ENCODE measurements at places on chromosomes 4 and X.

GRCh38 chr4:1362521-1362920 lies 15.5 kb downstream of the UVSSA start:
- DNase-seq, result no peak

DNA sequence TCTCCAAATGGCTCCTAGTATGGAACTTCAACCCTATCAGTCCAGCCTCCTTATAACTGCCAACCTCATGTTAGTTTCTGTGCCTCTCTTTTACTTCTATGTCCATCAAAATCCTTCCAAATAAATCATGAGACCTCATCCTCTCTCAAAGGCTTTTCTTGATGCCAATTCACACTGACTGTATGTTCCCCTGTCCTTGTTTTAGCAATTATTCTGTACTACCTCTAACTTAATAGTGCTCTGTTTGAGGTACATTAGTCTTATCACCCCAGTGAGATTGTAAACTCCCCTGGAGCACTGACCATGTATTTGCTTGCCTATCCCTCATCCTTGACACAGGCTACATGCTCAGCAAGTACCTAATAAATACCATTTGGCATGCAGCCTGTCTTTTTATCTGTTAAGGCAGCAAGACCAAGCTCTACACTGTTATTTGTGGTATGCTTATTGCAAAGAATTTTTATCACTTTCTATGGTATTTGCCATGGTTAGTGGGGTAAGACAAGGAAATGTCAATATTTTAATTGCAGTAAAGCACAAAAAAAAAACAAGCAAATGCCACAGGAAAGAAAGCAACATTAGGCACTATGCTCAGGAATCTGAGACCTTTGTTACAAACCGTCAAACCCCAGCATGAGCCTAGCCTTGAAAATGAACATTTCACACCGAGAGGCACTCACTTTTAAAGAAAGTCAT lies 119.2 kb downstream of the SMARCA1 start:
- no peak for DNase-seq

- DNase-seq, result no peak
Observed at GRCh38 chrX:50814701-50815100, 707 bp upstream of the SHROOM4 start.

DNA sequence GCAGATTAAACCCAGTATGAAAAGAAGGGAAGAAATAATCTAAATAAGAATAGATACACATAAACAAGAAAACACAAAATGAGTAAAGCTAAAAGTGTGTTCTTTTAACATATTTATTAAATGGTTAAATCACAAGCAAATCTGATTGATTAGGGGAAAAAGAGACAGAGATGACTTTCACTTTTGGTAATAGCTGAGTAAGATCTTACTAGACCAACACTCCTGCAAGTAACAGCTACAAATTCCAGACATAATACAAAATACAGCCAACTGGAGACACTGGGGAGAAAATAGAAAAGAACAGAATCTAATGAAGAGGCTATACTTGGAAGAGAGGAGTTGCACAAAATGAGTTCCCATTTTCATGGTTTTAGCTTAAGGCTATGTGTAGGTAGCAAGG lies 33.5 kb downstream of the OR13H1 start:
- no peak for DNase-seq
